ENCODE measurements at places on chromosomes 1 and 21.

- DNase-seq = no peak
These were observed 31.2 kb downstream of the VAV3 start for GRCh38 chr1:107933736-107934135.

DNA sequence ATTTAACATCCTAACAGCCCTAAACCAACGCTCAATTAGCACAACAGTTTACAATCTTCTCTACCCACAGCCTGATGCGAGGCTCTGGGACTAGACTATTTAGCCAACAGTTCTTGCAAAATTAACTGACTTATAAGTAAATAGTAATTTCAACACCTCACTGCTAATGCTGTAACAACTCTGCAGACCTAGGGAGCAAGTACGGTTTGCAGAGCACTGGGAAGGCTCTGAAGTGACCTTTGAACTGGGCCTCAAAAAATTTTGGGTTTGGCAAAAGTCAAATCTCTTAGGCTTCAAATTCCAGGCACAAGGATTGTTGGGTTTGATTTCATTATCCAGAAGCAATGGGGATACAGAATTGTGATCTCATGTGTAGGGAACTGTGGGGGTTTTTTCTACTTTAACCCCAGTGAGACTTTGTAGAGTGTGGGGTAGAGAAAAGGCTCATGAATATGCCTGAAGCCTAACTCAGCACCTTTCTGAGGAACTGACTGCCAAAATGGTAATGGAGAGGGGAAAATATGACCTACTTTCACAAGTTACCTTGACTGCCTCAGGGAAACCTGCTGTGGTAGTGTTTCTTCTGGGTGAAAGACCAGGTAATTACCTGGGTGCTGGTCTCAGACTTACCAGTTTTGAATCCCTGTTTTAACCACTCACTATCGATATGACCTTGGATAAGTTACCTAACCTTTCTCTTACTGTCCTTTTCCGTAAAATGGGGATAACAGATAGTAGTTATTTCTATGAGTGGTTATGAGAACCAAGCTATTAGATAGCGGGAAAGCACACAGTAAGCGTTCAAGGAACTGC lies 889 bp upstream of the TXLNA start:
- DNase-seq = peak; percentile 76

GRCh38 chr1:222861062-222861461 lies 46.2 kb downstream of the DISP1 start:
- no peak for DNase-seq

GRCh38 chr1:246577082-246577719 lies 10.9 kb downstream of the CNST start:
- DNase-seq = no peak

- no peak for DNase-seq
These were observed 10.3 kb downstream of the SLC1A7 start for GRCh38 chr1:53132176-53132575.

Measured in inflammatory macrophage (primary cell).